OCI-M1 (cell line): ENCODE measurements at places on chromosomes 3 and 15.

GRCh38 chr3:190581041-190581541 is 67.2 kb downstream of the IL1RAP start:
- DNase-seq: peak; percentile 64

DNA sequence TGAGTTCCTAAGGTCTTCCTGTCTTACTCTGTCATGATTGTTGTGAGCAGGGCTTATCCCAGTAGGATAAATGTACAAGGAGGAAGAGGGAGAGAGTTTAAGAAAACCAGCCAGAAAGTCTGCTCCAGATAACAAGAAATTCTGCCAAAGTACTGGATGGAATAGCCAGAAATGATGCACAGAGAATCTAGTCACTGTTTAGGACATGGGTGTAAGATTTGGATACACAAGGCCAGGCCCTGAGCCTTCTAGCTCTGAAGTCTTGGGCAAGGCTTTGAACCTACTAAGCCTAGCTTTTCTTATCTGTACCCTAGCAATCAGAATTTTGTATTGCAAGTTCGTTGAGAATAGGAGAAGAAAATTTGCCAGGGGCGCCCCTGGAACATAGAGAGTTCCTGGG is 180.4 kb upstream of the ROPN1 start:
- no peak for DNase-seq

- peak; percentile 78 for DNase-seq
Observed at GRCh38 chr15:55774113-55774970, 31.4 kb upstream of the PRTG start.

DNA sequence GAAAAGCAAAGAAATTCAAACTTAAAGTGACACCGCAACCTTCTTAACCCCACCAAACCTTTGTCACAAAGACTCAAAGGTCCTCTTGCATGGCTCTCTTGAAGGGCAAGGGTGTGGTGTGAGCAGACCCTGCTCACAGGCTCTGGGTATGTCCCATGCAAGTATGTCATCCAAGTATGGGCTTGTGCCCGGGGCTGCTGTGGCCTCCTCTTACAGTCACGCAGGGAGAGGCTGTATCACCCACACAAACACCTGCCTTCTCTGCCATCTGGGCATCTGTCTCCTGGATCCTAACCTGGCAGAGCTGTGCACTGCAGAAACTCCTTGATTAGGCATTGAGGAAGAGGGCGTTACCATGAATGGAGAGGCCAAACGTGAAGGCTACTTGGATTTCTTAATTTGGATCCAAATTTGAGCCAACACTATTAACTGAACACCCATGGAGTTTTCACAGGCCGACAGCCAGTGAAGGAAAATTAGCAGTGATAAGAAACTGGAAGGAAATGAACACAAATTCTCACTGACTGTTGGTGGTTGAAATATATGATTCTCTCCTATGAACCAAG is 146.6 kb downstream of the DUT start:
- DNase-seq: no peak

DNA sequence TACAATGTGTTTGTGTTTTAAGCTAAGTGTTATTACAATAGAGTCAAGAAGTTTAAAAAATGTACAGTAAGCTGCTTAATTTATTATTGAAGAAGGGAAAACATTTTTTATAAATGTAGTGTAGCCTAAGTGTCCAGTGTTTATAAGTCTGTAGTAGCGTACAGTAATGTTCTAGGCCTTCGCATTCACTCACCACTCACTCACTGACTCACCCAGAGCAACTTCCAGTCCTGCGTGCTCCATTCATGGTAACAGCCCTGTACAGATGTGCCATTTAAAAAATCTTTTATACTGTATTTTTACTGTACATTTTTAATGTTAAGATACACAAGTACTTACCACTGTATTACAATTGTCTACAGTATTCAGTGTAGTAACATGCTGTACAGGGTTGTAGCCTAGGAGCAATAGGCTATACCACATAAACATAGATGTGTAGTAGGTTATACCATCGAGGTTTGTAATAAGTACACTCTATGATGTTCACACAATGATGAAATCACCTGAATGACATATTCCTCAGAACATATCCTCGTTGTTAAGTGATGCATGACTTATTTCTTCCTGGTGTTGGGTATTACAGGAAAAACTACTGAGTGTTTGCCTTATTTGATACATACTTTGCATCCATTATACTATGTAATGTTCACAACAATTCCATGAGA is 156.6 kb upstream of the NUDT16 start:
- DNase-seq: no peak

GRCh38 chr3:188578576-188579363 is 424.8 kb downstream of the LPP start:
- no peak for DNase-seq
